Esophagus squamous epithelium (tissue), 5 donors: ENCODE measurements at places on chromosomes 6 and 20.

DNA sequence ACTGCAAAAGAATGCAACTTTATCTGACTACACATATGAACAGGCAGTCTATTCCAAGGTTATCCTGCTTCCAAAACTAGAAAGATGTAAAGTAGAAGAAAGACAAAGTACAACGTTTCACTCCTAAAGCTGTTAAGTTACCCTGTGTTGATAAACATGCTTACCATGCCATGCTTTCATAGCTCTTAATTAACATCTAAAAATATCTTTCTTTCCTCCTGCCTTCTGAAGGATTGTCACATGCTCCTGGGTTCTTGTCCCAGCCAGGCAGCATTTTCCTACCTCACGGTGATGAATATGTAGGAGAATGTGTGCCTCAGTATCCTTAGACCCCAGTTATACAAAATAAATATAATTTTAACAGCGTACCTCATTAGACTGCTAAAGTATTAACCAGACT is 344.6 kb downstream of the SYNE1 start:
- DNase-seq, result no peak

DNA sequence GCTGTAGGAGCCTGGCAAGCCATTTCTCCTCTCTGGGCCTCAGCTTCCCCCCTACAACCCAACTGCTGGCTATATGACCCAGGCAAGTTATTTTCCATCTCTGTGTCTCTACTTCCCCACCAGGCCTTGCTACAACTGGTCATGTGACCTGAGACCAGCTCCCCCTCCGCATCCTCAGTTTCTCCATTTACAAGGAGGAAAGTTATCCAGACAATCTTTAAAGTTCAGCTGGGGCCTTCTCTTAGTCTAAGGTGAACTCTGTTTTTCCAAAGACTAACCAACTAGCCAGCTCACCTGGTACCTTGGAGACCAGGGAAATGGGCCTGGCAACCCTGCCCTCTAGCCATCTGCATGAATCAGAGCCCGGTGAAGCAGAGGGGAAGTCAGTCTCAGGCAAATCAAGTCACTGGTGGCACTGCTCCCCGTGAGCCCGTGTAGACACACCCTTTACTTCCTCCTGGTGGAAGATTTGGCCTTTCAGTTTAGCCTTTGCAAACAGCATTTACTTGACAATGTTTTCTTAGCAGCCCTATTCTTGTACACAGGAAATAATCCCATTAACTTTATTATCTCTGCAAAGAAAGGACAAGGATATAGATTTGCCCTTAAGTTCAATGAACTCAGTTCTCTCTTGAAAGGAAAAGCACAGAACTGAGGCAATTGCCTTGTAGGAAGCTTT is 157.7 kb downstream of the VEGFA start:
- no peak for DNase-seq

DNA sequence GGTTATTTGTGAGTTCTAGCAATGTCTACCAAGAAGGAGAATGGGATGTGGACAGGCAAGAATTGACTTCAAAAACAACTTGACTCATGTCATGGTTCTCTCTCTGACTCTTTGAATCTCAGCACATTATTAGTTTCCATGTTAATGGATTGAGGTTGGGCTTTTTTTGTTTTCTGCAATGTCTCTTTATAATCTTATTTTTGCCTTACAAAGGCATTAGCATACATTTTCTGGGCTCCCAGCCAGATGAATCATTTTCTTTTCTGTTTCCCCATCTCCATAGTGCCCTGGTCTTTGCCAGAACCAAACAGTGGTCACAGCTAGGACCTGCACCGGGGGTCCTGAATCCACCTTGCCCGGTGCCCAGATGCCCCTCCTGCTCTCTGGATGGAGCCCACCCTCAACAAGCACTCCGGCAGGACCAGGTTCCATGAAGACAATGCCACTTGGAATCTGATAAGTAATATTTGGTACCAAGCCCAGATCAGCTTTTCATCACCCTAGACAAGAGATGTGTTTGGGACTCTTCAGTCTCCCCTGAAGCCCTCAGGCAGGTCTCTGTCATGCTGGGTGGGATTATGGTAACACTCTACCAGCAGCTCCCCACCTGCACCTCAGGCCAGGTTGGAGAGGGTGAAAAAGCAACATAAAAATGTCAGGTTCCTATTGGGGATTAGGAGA is 266.7 kb upstream of the SULF2 start:
- no peak for DNase-seq

- no peak for DNase-seq
These were observed 178.7 kb downstream of the TAF4 start for GRCh38 chr20:61886721-61887595.

GRCh38 chr6:88650029-88650619 is 313.3 kb downstream of the RNGTT start:
- no peak for DNase-seq

DNA sequence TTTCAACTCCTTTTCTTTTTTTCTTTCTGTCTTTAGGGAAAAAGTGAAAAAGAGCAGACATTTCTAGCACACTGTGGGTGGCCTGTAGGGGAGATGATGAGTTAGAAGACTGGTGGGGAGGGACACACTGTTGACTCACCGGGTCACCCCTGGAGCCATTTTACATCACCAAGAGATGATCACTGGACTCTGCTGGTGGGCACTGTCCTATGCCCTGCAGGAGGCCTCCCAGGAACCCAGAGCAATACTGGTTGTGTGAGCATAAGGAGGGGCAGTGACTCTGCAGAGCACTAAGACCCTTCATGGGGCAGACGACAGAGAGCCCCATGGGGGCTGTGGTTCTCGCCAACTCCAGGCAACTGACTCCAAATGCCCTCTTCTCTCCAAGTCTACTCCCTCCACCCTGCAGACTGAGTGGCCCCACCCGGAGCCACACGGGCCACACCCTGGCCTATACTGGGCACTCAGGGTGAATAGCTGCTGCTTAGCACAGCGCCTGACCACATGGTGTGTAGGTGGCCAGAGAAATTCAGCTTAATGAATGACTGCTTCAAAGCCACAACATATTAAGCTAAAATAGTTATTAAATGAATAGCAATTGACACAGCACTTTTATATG is 177.5 kb downstream of the CDC5L start:
- no peak for DNase-seq

DNA sequence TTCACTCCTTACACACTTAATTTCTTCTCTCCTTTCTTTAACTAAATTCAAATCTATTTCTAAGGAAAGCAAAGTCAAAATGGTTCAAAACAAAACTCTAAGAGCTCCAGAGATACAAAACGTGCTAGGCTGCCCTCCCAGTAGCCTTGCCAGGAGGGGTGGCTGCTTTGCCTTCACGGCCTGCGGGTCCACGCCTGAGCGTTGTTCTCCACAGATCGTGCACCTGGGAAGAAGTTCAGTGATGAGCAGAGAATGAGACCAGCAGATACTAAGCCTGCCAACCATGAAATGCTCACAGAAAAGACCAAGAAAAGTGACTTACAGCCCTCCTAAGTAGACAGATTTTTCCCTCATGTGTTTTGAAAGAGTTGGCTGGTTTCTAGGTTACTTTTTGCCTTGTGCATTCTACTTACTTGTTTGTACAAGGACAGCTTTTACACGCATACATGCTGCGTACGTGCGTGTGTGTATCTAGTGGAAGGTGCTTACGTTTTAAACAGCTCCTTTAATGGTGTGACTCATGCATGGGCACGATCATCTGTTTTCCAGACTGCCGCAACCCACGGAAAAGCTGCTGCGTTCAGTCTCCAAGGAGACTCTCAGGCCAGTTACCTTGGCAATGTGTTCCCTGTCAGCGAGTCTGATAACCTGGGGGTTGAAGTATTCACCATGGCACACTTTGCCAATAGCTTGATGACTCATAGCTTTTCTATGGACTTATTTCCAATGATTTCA is 32.4 kb upstream of the PBOV1 start:
- DNase-seq, result no peak

DNA sequence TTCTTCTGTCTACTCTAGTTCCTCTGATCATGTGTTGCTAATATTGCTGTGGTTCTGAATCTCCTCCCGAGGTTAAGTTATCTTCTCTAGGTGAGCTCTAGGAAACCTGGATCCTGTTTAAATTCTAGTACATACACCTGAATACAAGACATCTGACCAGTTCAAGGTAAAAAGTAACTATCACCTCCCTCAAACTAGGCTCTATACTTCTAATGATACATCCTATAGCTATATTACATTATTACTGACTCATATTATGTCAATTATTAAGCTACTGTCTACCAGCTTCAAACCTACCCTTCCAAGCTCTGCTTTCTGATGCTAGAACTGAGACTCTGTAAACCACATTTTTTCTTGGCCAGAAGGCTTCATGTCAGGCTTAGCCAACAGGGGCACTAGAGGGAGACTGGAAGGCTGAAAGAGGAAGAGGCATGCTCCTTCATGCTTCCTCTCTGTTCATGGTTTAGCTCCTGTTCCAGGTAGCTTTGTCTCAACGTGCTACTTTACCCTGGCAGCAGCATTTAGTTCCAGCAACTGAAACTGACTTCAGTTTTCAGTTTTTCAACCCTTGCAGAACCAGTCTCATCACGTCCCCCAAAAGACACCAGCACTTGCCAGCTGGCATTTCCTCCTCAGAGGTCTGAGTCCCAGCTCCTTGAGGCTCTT is 148.4 kb upstream of the TOP1 start:
- no peak for DNase-seq

- DNase-seq, result no peak
These were observed 78.7 kb upstream of the BTN3A2 start for GRCh38 chr6:26286168-26286877.

DNA sequence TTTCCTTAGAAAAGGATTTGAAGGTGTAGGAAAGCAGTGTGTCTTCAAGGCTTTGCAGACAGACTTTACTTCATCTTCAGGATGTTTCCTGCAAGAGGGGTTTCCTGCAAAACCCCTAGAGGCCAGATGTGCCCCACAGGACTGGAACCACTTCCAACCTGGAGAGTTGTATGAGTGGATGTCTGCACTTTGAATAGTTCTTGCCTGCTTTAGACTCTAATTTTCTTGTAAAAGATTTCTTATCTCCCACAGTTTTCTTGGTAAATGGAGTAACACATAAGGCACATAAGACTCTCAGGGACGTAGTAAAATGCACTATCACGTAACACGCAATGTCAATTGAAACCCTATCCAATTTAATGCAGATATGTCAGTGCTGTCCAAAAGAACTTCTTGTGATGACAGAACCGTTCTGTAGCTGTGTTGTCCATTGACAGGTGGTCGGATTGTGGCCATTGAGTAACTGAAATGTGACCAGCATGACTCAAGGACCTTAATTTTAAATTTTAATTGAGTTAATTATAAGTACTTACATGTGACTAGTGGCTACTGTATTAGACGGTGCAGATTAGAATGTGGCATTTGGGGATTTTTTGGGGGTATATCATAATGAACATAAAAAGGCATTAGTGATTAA is 118.7 kb downstream of the JARID2 start:
- no peak for DNase-seq

DNA sequence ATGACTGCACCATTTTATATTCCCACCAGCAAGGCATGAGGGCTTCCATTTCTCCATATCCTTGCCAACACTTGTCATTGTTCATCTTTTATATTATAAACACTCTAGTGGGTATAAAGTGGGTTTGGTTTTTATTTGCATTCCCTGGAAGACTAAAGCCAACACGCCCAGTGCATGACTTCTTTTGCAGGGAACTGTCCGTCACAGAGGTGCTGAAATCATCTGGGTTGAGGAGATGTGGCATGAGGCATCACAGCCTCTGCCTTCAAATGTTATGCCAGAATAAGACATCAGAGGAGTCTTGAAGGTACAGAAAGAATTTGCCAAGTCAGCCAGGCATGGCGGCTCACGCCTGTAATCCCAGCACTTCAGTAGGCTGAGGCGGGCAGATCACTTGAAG is 29.9 kb upstream of the FAM210B start:
- no peak for DNase-seq

DNA sequence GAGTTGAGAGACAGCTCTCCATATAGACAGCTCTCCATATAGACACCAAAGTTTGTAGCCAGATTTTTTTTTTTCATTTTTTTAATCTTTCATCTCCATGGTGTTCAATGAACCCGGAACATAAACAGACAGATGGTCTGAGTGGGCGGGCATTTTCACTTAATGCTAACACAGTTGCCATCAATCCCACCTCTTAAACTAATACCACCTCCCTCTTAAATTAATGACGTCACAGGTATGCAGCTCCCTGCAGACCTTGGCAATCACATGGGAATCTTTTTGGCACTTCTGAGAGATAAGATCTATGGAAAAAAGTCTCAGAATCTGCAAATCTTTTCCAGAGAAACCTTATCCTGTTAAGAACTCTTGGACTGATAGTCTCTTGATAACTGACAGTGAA is 43.2 kb downstream of the PFDN4 start:
- no peak for DNase-seq

GRCh38 chr20:54221353-54221752 is 13.5 kb downstream of the PFDN4 start:
- no peak for DNase-seq

- no peak for DNase-seq
These were observed 1.2 kb downstream of the DCBLD1 start for GRCh38 chr6:117483645-117484016.

DNA sequence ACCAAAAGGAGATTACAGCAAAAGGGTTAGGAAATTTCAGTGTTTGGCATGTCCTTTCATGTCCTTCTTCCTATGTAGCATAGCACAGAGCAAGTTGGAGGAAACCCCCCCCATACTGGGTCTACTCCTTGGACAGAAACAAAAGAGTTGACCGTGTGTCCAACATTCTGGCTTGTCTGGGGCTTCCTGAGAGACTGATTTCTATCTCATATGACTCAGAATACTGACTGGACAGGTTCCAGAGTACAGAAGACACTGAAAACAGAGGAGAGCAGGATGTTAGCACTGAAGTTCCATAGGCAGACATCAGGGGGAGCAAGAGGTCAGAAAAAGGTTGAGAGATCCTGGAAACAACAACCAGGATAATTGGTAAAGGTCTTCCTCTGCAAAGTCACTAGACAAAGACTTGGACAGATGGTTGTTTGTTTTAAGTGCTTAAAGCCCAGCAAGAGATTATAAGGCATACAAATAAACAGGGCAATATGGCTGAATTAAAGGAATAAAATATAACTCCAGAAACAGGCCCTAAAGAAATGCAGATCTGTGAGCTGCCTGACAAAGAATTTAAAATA is 48.4 kb downstream of the USP49 start:
- DNase-seq, result no peak

DNA sequence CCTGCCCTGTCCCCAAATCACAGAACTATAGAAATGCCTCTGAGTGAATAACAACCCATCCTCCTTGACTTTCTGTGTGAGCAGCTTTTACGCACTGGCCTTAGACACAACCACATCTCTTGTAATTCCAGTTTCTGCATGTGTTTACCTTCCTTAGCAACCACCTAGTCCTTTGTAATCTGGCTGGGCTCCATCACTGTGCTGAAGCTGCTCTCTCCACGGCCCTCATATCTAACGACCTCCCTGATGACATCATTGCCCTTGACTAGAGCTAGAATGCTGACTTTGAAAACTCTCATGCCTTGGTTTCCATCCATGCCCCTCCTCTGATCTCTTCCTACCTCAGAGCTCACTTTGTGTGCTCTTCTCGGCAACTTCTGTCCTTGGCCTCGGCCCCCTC is 30.5 kb upstream of the GLP1R start:
- no peak for DNase-seq

DNA sequence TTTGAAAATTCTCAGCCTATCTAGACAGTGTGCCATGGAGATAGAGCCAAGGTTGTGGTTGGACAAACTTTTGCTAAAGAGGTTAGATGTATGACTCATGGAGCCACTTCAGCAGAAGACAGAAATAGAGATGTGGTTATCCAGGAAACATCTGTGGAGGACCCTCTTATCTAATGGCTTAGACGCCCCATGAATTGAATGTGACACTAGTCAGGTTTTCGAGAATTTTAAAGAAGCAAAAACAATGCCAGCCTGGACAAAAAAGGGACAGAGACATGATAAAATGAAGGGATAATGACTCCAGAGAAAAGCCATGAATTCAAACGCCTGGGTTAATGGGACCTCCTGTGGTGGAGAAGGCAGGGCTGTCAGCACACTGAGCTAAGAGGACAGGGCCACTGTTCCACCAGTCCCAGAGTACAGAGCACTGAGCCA is 280.5 kb downstream of the CLVS2 start:
- no peak for DNase-seq
